ENCODE measurements at places on chromosomes 7 and 10.

GRCh38 chr10:18438361-18439126, 212.8 kb downstream of the NSUN6 start:
- no peak for DNase-seq

- DNase-seq, result no peak
Measured at GRCh38 chr7:77235276-77235675, 35.7 kb upstream of the FGL2 start.

GRCh38 chr7:153370092-153370491, 610.5 kb downstream of the ACTR3B start:
- DNase-seq, result no peak

GRCh38 chr7:124032369-124033094, at the start of gene TMEM229A:
TMEM229A (minus strand) TSS chr7:124033067; CDS start chr7:124033003, 64 bp downstream.
- no peak for DNase-seq
